Glomerular endothelial cell (primary cell): ENCODE measurements at places on chromosomes 4 and X. TPM values are rescaled to one million over a fixed set of nuclear protein-coding genes. Genes with fewer than 3 reads are reported as not detected.

TECRL gene
- total RNA-seq = not detected in 2 replicates

OPRPN gene
- not detected in 2 replicates for total RNA-seq

ARHGAP24 gene
- 34.2 and 69.2 TPM in 2 replicates for total RNA-seq

PARM1 gene
- total RNA-seq = 0.06 and 0.24 TPM in 2 replicates

CDS1 gene
- 0.12 and 0.29 TPM in 2 replicates for total RNA-seq

PHOX2B gene
- total RNA-seq = not detected in 2 replicates

GEMIN8 gene
- 26.6 and 30.2 TPM in 2 replicates for total RNA-seq

CNGA1 gene
- 0.19 TPM in 1 of 2 replicates, not detected in the other for total RNA-seq

MAGEA2B gene
- total RNA-seq = not detected in 2 replicates

GRIPAP1 gene
- 24.4 and 38.2 TPM in 2 replicates for total RNA-seq

ARMCX4 gene
- 5.8 and 7.2 TPM in 2 replicates for total RNA-seq

PPP1R2C gene
- total RNA-seq = not detected in 2 replicates

SPRY1 gene
- total RNA-seq = 22.0 and 87.3 TPM in 2 replicates

CCDC120 gene
- total RNA-seq = 2.3 and 5.7 TPM in 2 replicates

SPANXD gene
- total RNA-seq = not detected in 2 replicates

MAGEC3 gene
- total RNA-seq = not detected in 2 replicates

GRIA3 gene
- 0.53 and 0.58 TPM in 2 replicates for total RNA-seq

RTL3 gene
- 0.18 and 0.29 TPM in 2 replicates for total RNA-seq

STPG2 gene
- not detected in 2 replicates for total RNA-seq

SERPINA7 gene
- total RNA-seq = not detected in 2 replicates

SPANXN3 gene
- total RNA-seq = not detected in 2 replicates

RHOH gene
- total RNA-seq = 0.82 TPM in 1 of 2 replicates, not detected in the other

ARAP2 gene
- 0.58 and 1.4 TPM in 2 replicates for total RNA-seq

CYTL1 gene
- total RNA-seq = 154 and 343 TPM in 2 replicates

ZNF630 gene
- total RNA-seq = 2.0 TPM in 2 replicates

L1CAM gene
- 1.6 and 17.1 TPM in 2 replicates for total RNA-seq

RHOXF2 gene
- not detected in 2 replicates for total RNA-seq

HTN1 gene
- not detected in 2 replicates for total RNA-seq

CENPU gene
- total RNA-seq = 4.6 and 13.7 TPM in 2 replicates

NHS gene
- total RNA-seq = 1.2 and 2.7 TPM in 2 replicates

TMEM31 gene
- total RNA-seq = not detected in 2 replicates

PLA2G12A gene
- 10.3 and 39.8 TPM in 2 replicates for total RNA-seq

TSPYL2 gene
- 6.2 and 10.0 TPM in 2 replicates for total RNA-seq
